Ascending aorta (tissue), 2 donors: ENCODE measurements at places on chromosomes 16 and 17. TPM values are rescaled to one million over a fixed set of nuclear protein-coding genes. Genes with fewer than 3 reads are reported as not detected.

GRCh38 chr16:66357523-66357928, 9.0 kb upstream of the CDH5 start:
- DNase-seq = peak; percentile 77

GRCh38 chr17:42002792-42003301, 14.4 kb downstream of the DNAJC7 start:
- DNase-seq = no peak

- no peak for DNase-seq
Measured at GRCh38 chr17:41535764-41536481, 7.8 kb upstream of the KRT19 start.

DNA sequence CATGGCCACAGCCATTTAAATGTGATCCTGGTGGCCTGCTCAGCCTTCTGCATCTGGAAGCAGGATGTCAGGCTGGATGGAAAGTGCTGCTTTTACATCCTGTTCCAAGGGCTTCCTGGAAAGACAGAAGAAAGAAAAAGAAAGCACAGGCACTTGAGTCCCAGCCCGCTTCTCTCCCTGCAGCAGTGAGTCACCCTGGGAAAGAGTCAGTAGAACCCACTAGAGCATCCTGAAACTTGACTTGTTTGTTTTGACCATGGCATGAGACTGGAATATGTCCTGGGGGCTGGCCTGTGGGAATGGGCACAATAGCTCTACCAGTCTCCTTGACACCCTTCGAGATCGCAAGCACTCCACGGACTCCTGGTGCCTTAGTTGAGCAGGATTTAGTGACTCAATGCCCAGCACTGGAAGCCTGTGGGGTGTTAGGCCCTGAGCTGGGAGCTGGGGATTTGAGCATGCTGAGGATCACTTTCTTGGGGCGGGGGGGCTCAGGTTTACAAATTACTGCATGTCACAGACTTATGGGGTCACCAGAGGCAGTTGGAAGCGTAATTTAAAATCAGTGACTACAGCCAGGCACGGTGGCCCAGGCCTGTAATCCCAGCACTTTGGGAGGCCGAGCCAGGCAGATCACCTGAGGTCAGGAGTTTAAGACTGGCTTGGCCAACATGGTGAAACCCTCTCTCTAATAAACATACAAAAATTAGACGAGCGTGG, 22.1 kb upstream of the GNA13 start:
- no peak for DNase-seq

The CRYBA1 gene
- total RNA-seq = not detected

- DNase-seq = no peak
Measured at GRCh38 chr17:39318636-39319035, 82.8 kb downstream of the FBXL20 start.

The CCL1 gene
- not detected for total RNA-seq

GRCh38 chr16:11059588-11059987, 115.2 kb downstream of the CLEC16A start:
- no peak for DNase-seq

- DNase-seq = no peak
Measured at GRCh38 chr16:8572063-8572918, 18.0 kb downstream of the TMEM114 start.

DNA sequence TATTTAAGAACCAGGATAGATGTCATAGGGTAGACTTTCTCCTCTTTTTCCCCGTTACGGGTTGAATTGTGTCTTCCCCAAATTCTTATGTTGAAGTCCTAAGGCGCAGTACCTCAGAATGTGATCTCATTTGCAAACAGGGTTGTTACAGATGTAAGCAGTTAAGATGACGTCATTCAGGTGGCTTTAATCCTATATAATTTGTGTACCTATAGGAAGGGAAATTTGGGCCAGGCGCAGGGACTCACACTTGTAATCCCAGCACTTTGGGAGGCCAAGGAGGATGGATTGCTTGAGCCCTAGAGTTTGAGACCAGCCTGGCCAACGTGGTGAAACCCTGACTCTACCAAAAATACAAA, 99.5 kb upstream of the DHX40 start:
- DNase-seq = no peak

DNA sequence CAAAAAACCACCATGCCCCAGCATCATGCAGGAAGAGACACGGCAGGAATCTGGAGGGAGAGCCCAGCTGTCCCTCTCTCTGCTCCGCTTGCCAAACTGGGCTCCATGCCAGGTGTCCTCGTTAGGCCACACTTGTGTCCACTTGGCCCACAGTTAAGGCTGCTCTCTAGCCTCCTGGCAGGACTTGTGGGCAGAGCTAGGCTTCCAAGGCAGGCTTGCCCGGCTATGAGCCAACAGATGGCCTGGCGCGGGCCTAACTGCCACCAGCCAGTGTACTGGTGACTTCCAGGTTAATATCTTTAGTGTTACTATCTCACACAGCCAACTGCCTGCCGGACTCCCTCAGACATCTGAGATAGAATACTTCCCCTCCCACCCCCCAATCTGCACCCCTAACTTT, 10.6 kb downstream of the ATP6V0D1 start:
- DNase-seq = peak; percentile 80

DNA sequence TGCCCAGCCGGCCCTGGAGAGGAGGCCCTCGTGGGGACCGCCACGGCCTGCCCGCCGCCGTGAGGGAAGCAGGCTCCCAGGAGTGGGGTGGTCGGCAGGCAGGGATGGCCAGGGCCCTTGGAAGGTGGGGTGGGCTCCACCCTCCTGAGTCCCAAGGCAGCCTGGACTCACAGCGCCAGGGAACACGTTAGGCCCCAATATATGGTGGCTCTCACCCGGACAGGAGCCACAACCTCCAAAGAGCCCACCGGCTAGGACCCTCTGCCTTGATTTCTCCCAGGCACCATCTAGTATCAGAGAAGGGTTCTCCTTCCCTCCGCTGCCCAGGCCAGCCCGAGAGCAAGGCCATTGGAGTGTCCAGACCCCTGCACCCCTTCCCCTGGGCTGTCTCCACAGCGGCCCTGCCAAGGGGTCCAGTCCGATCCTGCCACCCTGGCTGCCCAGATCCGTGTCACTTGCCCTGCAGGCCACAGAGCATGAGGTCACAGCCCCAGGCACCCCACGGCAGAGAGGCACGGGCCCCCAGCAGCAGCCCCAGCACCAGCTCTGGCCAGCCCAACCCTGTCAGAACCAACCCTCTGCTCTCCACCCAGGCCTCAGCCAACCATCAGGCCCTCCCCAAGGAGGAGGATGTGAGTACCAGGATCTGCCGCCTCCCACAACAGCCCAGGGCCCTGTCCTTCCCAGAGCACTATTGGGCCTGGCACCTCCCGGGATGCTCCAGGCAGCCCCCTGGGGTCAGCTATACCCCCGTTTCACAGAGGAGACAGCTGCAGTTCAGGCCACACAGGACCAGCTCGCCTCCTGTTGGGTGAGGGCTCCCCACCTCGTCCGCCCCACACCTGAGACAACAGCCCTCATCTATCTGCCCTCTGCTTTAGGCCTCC, 1.1 kb upstream of the AXIN1 start:
- no peak for DNase-seq

GRCh38 chr17:9266031-9266680, 244.8 kb downstream of the NTN1 start:
- no peak for DNase-seq

The MILR1 gene
- total RNA-seq = 6.2 TPM

The PLXDC1 gene
- total RNA-seq = 23.8 TPM

The MT1M gene
- total RNA-seq = 105 TPM

DNA sequence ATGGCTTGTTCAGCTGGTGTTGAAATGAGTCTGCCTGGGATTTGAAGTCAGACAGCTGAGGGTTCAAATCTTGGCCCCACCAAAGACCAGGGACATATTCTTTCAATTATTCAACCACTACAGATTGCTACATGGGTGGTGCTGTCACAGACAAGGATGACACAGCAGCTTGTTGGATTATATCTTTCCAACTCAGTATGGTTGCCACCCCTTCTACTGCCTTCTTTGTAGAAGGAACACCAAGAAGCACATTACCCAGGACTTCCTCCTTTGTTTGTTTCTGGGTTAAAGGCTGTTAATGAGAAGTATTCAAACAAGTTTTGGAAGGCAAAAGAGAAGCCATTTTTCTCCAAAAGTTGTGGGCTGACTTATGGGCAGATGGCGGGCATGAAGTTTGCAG, 78.6 kb downstream of the COPRS start:
- no peak for DNase-seq

- DNase-seq = no peak
Measured at GRCh38 chr16:8847623-8848022, 21.2 kb downstream of the CARHSP1 start.

The TBC1D3L gene
- total RNA-seq = 7.7 TPM

The MLYCD gene
- 13.4 TPM for total RNA-seq

DNA sequence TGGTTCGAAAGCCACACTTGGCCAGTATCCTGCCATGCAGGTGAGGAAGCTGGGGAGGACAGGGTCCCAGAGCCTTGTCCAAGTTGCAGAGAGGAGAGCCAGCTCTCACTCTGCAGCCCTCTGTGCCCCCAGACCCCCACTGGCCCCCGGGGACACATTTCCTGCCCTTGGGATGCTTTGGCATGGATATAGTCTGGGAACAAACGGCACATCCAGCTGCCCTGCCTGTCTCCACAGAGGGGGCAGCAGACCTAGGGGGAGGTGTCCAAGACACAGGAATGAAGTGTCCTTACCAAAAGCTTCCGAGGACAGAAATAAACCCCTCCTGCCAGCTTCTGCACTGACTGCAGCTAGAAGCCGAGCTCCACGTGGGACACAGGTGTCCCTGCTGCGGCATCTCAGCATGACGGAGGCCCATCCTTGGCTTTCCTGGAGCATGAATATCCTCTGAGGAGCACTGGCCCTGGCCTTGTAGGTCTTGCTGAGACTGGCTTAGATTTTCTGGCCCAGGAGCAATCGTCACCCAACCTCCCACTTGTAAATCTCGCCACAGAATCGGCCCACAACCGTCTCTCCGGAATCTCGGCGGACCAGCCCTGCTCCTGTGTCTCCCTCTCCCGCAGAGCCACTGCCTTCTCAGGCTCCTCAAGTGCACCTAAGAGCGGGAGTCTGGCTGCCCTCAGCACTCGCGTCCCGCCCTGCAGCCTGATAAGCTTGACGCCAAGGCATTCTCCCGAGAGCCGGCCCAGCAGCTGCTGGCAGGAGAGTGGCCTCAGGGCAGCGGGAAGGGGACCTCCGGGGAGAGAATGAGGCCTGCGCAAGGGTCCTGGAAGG, 1.1 kb upstream of the CAPN15 start:
- no peak for DNase-seq
